Left renal cortex interstitium (tissue), 4 donors: ENCODE measurements at places on chromosomes 4 and X. TPM values are rescaled to one million over a fixed set of nuclear protein-coding genes. Genes with fewer than 3 reads are reported as not detected.
A peak's percentile ranks its signal among the peaks of the same experiment; 100 is the strongest.

DNA sequence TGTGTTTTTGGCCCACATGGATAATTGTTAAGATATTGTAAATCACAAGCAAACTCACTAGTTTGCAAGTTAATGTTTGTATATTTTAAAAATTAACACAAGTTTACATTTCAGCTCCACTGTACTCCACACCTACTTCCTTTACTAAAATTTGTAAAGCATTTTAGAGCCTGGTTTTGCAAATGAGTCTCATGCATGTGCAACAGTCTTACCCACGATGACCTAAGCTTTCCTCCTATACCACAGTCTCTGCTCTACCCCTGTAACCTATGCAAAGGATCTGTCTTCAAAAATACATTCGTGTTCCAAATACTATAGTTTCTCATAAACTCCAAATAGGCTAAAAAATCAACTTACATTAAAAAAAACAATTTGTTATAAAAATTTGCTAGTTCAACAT is 10.2 kb downstream of the BDH2 start:
- no peak for DNase-seq

- DNase-seq: no peak
Measured at GRCh38 chr4:158513256-158513655, 8.4 kb upstream of the RXFP1 start.

DNA sequence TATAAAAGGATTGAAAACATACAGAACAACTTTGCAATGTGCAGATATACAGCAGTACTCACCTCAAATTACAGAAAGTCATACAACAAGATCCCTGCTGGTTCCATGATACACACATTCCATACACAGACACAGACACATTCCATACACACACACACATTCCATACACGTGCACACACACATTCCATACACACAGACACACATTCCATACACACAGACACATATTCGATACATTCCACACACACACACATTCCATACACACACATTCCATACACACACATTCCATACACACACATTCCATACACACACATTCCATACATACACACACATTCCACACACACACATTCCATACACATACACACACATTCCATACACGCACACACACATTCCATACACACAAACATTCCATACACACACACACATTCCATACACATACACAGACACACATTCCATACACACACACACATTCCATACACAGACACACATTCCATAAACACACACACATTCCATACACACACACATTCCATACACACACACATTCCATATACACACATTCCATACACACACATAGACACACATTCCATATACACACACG is 13.7 kb downstream of the LINC00632 start:
- DNase-seq: no peak

- no peak for DNase-seq
Measured at GRCh38 chr4:8248091-8248490, 21.5 kb upstream of the HTRA3 start.

GRCh38 chr4:163448540-163449203 is 24.9 kb downstream of the TKTL2 start:
- DNase-seq: no peak

DNA sequence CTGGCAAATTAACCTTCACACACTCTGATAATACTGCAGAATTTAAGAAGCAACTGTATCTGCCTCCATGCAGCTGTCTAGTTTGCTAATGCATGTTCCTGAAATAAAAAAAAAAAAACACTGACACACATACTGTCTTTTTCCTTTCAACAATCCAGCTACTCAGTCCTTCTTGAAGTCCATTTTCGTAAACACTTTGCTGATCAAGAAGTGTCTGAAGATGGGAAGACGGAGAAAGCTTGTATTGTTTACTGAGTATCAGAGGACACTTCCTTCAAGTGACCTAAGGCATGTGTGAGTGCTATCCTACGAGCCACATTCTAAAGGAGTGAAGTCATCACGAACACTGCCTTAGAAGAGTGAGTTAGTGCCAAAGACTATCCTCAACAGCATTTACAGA is 82.6 kb downstream of the LUZP4 start:
- DNase-seq: no peak

DNA sequence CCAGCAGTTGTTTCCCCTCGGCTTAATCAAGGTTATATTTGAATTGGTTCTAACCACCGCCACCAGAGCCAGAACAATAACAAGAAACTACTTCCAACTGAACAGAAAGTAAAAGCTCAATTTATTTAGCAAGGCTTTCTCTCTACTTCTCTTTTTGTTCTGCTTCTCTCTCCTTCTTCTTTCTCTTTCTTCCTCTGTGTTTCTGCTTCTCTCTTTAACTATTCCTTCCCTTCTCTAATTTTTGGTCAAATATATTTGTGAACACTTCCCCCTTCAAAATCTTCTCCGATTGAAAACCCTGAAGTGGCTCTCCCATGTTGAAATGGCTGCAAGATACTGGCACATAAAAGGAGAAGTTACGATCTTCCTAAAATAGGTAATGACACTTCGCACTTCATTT is 1195.9 kb upstream of the PRKX start:
- no peak for DNase-seq

- DNase-seq: no peak
Measured at GRCh38 chr4:135731682-135732081, 1530.1 kb upstream of the PABPC4L start.

GRCh38 chr4:27861802-27862201 is 1001.2 kb downstream of the STIM2 start:
- DNase-seq: no peak

DNA sequence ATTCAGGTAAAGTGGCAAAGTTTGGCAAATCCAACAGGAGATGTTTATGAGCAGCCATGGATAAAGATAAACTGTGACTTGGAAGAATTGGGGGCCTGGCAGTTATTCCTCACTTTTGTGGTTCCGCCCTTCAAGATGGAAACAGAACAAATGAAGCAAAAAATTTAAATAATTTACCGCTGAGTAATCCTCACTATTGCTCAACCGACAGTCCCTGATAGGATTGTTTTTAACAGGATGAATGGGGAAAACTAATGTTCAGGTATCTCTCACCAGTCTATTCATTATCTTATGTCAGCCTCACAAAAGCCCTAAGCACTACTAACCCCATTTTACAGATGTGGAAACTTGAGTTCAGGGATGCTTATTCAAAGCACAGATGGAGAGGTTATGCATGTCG is 90.8 kb downstream of the FNIP2 start:
- DNase-seq: no peak

GRCh38 chr4:153156263-153156662 is 48.0 kb upstream of the TRIM2 start:
- no peak for DNase-seq

DNA sequence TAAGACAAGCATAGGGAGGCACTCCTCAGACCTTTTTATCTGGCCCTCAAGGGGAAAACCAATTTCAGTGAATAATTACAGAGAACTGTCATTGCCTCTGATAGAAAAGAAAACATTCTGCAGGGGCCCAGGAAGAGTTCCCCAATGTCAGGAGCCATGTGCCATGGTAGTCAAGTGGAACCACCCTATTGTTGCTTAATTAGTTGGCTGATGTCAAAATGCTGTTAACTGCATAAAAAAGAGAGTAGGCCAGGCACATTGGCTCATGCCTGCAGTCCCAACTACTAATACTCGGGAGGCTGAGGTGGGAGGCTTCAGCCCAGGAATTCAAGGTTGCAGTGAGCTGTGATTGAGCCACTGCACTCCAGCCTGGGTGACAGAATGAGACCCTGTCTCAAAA is 28.6 kb upstream of the OGT start:
- no peak for DNase-seq

GRCh38 chr4:37439809-37440474 is 195.4 kb downstream of the NWD2 start:
- no peak for DNase-seq

DNA sequence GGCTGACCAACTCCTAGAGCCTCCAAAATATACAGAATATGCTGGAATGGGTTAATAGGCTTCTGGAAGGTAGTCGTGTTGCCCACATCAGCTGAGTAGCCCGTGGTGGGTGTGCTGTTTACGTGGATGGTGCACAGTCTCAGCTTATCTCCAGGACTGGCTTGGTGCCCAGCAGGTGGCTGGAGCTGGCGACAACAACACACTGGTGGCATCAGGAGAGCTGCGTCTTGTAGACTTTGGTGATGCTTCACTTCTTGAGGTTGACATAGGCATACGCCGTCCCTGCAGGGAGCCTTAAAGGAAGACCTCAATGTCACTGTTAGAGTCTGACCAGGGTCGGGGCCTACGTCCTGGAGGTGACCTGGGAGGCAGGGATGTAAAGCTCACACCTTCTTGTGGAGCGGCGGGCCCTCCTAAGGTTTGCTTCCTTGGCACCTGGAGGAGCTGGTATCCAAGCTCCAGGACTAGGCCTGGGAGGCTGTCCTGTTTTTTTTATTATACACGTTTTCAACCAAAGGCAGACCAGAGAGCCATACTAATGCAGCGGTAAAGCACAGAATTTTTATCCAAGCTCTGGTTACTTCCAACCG is 26.5 kb upstream of the RBMX start:
- DNase-seq: no peak

DNA sequence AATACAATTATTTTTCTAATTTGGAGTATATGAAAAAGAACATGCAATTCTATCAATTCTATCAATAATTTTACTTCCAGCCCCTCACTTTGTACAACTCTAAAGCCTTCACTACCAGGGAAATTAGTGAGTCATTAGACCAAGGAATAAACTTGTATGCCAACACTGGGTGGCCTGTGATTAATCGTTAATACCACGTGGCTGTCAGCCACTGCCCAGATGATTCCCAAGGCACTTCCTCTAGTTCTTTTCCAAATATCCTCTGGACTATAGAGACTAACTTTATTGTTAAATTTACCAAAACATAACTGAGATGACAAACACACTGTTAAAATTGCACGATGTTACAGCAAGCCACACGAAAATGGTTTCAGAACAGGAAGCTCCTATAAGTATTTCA is 45.7 kb downstream of the MID1 start:
- DNase-seq: no peak

DNA sequence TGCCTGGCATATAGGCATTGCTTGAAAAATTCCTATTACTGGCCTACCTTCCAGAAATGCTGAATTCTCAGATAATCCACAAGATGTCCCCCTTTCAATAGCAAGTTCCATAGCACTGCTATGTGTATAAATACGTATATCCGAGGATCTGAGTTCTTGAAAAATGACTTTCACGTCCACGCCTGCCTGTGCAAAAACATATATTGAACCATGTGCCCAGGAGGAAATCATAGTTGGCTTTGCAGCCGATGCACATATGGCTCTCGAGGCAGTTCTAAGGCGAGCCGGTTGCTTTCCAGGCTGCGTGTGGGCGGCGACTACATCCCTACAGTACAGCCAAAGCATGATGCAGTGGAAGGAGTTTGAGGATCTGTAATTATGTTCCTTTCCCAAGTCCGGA is 55.4 kb upstream of the ESX1 start:
- DNase-seq: peak; percentile 11

- no peak for DNase-seq
Measured at GRCh38 chr4:113276464-113277170, 227.2 kb downstream of the ANK2 start.

DNA sequence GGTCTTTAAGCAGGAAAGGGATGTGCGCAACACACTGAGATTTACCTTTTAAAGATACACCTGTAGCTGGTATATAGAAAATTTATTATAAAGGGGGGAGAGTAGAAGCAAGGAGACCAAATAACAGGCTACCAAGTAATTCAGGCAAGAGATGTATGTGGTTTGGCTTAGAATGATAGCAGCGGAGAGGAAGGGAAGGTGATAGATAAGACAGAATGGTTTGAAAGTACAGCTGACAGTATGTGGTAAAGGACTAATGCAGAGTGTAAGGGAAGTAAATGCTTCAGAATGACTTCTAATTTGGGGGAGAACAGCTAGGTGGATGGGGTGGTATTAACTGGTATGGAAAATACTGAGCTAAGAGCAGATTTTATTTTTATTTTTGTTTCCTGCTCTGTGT is 308.9 kb downstream of the ANTXR2 start:
- no peak for DNase-seq

GRCh38 chr4:54516556-54517215 is 141.1 kb upstream of the KIT start:
- no peak for DNase-seq

GRCh38 chrX:46637938-46638337 is 64.4 kb downstream of the CHST7 start:
- no peak for DNase-seq

DNA sequence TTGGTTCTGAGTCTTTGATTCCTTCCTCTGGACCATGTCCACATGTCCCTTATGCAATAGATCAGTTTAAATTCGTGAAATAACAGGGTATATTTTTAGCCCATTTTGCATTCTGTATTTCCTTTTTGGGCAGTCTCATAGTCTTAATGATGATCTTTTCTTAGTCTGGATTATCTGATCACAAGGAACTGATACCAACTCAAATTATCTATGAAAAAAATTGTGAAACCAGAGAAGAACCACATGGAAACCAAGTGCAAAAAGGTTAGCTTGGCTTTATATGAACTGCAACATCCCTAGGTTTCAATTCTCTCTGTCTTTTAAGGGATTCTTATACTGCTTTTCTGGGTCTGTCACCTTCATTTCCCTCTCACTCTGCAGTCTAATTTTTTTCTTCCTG is 608.6 kb upstream of the AADAT start:
- no peak for DNase-seq

- no peak for DNase-seq
Measured at GRCh38 chrX:153628129-153628528, 18.9 kb upstream of the DUSP9 start.

GRCh38 chr4:8197521-8197920 is 1.6 kb upstream of the SH3TC1 start:
- DNase-seq: no peak

GRCh38 chr4:121817701-121818100 is 6.0 kb downstream of the CCNA2 start:
- DNase-seq: no peak

- no peak for DNase-seq
Measured at GRCh38 chrX:109774706-109775105, 41.6 kb upstream of the ACSL4 start.

DNA sequence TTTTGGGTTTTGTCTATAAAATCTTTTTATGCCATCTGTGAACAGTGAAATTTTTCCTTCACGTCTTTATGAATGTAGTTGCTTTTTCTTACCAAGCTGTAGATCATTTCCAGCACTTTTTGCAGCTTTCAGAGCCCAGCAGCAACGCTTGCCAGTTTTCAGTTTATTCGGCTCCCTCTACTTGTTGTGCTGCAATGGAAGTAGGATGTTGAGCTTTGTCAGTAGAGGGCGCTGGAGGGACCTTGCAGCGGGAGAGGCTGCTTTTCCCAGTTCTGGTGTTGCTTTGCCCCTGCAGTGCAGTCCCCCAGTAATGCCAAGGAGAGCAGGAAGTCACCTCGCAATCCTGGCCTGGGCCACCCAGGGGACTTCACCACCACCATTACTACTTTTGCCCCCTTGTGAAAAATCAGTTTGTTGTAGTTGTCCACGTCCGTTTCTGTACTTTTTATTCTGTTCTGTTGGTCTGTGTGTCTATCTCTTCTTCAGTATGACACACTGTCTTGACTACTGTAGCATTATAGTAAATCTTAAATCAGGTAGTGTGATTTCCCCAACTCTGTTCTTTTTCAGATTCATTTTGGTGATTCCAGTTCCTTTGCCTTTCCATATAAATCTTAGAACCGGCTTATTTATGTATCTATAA is 21.8 kb downstream of the CMC4 start:
- no peak for DNase-seq

UTP3 gene
- polyA plus RNA-seq: 54.4 TPM

OTUD5 gene
- polyA plus RNA-seq: 62.5 TPM

SCRG1 gene
- 0.44 TPM for polyA plus RNA-seq

ARX gene
- not detected for polyA plus RNA-seq

PCDH7 gene
- polyA plus RNA-seq: 20.0 TPM

SLITRK2 gene
- 1.3 TPM for polyA plus RNA-seq

CPZ gene
- 24.9 TPM for polyA plus RNA-seq

NCAPG gene
- polyA plus RNA-seq: 25.0 TPM

AWAT2 gene
- not detected for polyA plus RNA-seq

VCX3A gene
- polyA plus RNA-seq: 0.17 TPM

SOX3 gene
- not detected for polyA plus RNA-seq

RHOXF1 gene
- polyA plus RNA-seq: 0.17 TPM

FBXL5 gene
- 127 TPM for polyA plus RNA-seq
